ENCODE measurements at places on chromosomes 6 and 20. TPM values are rescaled to one million over a fixed set of nuclear protein-coding genes. Genes with fewer than 3 reads are reported as not detected.

The MEI4 gene
- polyA plus RNA-seq: 1.9 TPM

The CST7 gene
- 0.92 TPM for polyA plus RNA-seq

The STK4 gene
- 20.1 TPM for polyA plus RNA-seq

The ACSS1 gene
- 30.2 TPM for polyA plus RNA-seq

The ULBP1 gene
- 0.76 TPM for polyA plus RNA-seq

DNA sequence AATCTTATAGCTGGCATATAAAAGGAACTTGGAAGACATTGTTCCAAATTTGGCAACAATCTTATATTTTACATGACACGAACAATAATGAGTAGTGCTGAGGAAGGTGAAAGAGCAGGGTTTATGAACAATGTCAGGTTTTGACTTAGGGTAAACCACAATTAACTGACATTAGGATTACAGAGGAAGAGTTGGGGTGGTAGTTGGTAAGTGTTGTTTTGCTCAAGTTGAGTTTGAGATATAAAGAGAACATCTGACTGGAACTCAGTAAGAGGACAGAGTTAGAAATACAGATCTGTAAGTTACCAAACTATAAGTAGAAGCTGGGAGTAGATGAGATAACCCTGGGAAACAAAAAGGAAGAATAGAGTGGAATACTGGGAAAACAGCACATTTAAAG is 15.1 kb downstream of the RTN4IP1 start:
- no peak for DNase-seq

DNA sequence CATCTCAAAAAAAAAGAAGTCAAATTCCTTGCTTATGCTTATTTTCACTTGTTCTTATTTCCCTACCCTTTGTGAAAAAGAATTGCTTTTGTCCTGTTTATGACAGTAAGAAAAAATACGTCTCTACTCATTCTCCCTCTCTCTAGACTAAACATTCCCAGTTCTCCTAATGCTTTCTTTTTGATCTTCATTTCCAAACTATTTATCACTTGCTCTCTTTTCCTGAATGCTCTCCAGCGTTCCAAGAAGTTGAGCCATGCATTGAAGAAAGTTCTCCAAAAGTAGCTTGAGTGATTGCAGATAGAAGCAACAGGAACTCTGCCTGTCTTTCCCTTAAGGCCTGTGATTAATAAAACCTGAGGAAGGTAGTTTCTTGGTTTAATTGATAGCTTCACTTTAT is 53.1 kb upstream of the TMEM170B start:
- DNase-seq: no peak

DNA sequence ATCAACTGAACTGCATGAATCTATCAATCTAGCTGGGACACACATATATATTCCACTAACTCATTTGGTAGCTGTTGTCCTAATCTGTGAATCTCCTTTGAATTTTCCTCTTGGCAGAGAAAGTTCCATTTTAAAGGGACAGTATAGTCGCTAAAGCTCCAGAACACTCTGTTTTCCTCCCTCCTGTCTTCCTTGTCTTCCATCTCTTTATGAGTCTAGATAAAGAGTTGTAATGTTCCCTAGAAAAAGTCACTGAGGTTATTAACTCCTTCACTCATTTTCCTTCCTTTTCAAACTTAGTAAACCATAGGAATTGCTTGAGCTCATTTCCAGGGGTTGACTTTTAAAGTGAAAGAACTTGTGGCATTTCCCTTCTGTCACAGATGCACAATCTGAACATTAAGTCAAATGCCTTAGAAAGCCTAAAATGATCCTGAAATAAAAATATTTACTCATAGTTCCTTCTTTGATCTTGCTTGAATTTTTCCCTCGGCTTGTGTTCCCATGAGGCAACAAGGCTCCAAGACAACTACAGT is 198.4 kb downstream of the TRIM27 start:
- DNase-seq: no peak

GRCh38 chr20:21583486-21584168 is 69.8 kb upstream of the NKX2-2 start:
- DNase-seq: no peak

- no peak for DNase-seq
These were observed 49.9 kb downstream of the EZR start for GRCh38 chr6:158769234-158769770.

GRCh38 chr6:4447639-4448330 is 312.4 kb upstream of the ECI2 start:
- no peak for DNase-seq

DNA sequence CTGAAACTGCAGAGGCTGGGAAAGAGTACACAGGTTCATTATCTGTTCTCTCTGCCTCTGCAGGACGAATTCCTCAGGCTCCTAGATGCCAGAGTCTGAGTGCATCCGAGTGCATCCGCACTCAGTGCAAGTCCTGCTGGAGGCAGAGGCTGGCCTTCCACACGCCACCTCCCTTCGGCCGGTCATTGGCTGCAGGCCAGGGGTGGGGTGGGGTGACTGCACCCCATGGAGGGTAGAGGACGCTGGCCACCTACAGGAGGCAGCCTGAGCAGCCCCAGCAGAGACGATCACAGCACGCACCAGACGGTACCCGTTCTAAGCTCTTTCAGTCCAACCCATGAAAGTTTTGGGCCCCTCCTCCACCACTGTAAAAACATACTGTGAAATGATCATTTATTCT is 11.7 kb downstream of the SFT2D1 start:
- DNase-seq: no peak

Measured in left renal pelvis (tissue), 4 donors.